ENCODE measurements at places on chromosomes 2 and 18.

DNA sequence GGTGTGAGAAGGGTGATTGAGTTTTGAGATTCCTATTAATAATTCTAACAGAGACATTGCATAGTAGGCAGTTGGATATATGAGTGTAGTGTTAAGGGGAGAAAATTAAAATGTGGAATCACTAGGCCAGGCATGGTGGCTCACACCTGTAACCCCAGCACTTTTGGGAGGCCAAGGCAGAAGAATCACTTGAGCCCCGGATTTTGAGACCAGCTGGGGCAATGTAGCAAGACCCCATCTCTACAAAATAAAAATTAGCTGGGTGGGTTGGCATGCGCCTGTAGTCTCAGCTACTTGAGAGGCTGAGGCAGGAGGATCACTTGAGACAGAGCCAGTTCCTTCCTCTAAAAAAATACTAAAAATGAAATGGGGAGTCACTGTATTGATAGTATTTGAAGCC is 150.6 kb downstream of the MCFD2 start:
- DNase-seq, result no peak

DNA sequence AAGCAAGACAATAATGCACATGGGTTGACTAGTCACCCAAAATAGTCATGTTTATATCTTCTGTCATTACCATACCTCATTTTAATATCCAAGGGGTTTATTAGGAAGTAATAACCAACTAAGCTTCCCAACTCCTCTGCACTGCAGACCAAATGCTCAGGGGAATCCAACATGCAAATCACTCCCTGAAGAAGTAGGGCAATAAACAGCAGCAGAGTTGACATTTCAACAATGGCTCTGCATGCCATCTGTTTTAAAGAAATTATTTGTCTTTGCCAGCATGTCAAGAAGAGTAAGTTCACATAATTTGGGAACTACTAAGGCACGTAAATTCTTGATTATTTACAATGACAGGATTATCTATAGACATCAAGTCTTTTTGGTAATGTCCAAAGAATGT is 84.4 kb upstream of the LYPD1 start:
- DNase-seq, result no peak

DNA sequence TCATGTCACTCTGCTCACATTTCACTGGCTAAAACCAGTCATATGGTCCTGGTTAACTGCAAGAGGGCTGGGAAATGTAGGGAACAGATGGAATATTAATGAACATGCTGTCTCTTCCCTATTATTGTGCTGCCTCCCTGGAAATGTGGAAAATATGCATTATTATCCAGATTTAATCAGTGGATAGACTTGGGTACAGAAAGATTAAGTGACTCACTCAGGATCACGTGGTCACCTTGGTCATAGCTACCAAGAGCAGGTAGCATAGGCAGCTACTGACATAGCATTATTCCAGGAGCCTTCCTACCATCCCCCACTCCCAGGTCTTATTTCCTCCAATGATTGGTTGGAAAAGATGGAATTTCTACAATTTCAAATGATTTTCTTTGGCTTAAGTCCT is 141.1 kb downstream of the HRH4 start:
- DNase-seq, result no peak

DNA sequence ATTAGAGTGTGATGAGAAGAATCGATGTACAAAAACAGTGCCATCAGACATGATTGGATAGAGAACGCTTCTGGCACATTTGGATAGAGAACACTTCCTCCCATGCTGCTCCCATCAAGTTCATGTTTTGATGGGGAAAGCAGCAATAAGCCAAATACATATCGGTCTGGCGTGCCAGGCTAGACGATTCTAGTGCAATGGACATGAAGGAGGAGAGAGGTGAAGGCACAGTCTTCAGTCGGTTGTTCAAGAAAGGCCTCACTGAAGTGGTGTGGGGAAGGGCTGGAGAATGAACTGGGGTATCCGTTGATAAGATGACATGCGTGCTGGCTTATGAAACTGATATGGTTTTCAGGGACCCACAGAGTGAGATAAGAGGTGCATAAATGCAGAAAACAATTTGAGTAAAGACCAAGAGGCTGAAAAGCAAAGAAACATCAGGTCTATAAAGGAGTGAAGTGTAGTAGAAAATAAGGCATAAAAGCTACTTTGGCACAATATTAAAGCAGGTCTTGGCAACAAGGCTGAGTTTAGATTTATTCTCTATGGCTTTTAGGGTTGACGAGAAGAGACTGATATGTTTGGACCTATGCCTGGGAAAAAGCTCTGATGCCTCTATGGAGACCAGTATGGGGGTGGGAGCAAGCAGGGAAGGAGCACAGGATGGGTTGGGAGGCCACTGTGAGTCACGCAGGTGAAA is 117.6 kb upstream of the PIEZO2 start:
- DNase-seq, result no peak

- no peak for DNase-seq
These were observed 68.1 kb downstream of the PMAIP1 start for GRCh38 chr18:59967878-59968277.

DNA sequence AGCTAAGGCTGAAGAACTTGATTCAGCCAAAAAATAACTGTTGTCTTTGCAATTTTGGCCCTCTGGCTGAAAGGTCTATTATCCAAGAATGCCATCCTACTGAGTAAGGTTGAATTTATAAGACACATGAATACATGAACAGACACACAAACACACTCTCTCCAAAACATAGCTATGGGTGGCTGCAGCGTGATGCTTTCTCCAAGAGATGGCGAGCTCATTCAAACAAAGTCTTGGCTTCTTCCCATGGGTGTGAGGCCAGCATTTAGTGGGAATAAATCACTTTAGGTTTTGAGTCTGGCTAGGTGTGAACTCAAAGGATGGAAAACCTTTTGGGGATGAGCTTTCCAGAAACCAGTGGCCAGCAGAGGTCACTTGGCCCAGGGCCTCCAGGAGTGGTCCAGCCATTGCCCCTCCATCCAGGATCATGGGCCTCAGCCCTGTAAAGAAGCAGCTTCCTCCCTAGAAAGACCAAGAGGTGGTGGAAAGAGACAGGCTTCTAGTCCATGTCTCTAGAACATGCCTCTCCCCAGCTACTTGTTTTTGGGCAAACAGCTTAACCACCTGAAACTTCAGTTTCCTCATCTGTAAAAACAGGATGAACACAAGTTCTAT is 11.0 kb upstream of the OSR1 start:
- DNase-seq, result no peak

DNA sequence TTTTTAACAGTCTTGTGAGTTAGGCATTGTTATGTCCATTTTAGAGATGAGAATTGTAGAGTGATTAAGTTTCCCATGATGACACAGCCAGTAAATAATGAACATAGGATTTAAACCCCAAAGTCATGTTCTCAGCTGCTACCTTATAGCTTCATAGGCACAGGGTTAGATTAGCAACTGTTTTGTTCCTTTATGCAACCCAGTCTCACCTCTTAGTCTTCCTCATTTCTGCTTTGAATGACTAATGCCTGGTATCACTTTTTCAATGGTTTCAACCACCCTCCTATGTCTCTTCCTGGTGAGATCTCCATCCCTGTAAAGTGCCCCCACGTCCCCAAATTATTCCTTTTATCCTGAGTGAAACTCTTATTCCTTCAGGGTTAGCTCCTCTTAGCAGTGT is 44.3 kb downstream of the MFSD6 start:
- DNase-seq, result no peak

GRCh38 chr2:240567137-240567871 is 980 bp upstream of the RNPEPL1 start:
- no peak for DNase-seq

- no peak for DNase-seq
These were observed 4.1 kb upstream of the LRP1B start for GRCh38 chr2:142134911-142135310.
